ENCODE measurements at places on chromosomes 1 and 21.
A peak's percentile ranks its signal among the peaks of the same experiment; 100 is the strongest.

DNA sequence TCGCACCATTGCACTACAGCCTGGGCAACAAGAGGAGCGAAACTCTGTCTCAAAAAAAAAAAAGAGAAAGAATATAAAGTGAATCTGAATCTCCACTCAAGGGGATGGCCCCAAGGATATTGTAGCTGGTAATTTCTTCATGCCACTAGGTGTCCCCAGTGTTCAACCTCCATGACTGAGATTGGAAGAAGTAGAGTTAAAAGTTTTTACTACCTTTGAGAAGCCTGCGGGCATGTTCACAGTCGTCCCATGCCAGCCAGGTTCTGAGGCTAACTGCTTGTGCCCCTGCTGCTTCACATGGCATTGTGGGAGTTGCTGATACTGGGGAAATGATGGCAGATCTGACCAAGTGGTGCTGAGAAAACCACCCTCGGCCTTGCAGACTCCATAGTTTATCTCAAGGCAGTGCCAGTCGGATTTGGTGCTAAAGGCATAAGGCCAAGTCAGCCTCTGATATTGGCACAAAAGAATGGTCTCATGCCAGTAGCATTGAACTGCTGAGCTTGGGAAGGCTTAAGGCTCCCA, 10.8 kb upstream of the SHISA4 start:
- DNase-seq: no peak

- DNase-seq: no peak
Observed at GRCh38 chr1:49181033-49181432, 404.3 kb upstream of the BEND5 start.

- no peak for DNase-seq
Observed at GRCh38 chr1:6602669-6603237, at the start of gene KLHL21. KLHL21 (minus strand) TSS chr1:6602869; CDS start chr1:6602817, 52 bp downstream.

- peak; percentile 42 for DNase-seq
Observed at GRCh38 chr1:119080586-119080985, 59.9 kb downstream of the WARS2 start.

- DNase-seq: no peak
Observed at GRCh38 chr1:110672001-110672752, 2.6 kb downstream of the KCNA3 start.

DNA sequence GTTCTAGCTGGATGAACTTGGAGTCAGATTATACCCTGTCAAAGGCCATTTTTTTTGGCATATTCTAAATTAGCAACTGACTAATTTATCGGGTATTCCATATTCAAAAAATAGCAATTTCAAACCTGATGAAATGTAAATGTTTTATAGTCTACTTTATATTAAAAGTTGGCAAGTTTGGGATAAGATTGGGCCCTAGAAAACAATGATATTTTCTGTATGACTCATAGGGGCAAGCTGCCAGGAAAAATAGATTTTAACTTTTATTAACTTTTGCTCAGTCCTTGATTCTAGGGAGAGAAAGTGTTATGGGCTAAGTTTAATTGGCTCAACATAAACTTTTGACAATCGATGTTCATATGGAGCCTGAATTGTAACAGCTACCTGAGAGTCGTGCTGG, 576.9 kb upstream of the B3GALT2 start:
- DNase-seq: no peak

GRCh38 chr21:22192766-22193165, 1194.6 kb downstream of the NCAM2 start:
- DNase-seq: no peak

DNA sequence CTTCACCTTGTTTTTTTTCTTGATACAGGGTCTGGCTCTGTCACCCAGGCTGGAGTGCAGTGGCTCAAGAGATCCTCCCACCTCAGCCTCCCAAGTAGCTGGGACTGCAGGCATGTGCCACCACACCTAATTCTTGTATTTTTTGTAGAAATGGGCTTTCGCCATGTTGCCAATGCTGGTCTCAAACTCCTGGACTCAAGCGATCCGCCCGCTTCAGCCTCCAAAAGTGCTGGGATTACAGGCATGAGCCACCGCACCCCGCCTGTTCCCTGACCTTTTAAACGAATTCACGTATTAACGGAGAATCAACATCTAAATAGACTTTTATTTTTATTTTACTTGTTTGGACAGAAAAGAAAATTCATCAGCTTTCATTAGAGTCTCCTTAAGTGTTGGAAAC, 104.8 kb downstream of the PGBD5 start:
- DNase-seq: no peak

DNA sequence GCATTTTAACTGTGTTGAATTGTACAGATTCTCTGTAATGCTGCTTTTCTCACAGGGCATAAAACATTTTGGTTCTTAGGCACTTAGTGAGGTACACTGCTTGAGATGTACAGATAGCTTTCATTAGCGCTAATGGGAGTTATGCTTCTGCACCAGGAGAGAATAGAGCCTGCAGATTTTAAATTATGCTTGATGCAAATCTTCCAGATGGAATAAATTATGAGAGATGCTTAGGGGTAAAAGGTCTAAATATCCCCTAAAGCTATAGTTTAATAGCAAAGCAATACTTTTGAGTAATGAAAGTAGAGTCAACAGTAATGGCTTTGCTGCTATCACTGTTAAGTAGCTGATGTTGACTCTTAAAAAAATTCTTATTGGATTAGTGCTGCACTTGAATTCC, 248.9 kb downstream of the S1PR1 start:
- DNase-seq: no peak

DNA sequence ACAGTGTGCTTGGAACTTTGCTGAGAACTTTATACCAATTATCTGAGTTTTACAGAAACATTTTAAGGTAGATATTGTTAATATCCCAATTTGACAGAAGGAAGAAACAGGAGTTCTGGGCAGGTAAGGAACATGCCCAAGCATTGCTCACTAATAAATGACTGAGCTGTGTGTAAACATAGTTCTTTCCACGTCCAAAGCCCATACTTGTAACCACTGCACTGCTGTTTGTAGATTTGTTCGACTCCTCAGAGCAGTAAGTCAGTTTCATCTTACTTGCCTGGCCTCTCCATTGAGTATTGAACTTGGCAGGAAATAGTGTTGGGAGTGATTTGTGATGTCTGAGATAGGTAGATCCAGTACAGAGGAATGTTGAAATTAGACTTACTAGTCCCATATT, 335.1 kb downstream of the KIF26B start:
- no peak for DNase-seq

DNA sequence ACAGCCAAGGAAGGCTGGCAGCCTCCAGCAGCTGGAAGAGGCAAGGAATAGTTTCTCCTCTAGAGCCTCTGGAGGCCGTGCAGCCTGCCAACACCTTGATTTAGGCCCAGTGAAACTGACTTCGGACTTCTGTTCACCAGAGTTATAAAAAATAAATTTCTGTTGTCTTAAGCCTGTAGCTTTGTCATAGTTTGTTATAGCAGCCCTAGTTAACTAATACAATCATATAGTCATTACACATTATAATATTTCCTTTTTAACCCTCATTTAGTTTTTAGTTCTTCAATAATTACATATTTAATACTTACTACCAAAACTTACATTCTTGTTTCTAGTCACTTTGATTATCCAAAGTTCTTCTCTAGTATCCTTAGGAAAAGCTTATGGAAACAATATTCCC, 20.3 kb downstream of the NOS1AP start:
- no peak for DNase-seq

DNA sequence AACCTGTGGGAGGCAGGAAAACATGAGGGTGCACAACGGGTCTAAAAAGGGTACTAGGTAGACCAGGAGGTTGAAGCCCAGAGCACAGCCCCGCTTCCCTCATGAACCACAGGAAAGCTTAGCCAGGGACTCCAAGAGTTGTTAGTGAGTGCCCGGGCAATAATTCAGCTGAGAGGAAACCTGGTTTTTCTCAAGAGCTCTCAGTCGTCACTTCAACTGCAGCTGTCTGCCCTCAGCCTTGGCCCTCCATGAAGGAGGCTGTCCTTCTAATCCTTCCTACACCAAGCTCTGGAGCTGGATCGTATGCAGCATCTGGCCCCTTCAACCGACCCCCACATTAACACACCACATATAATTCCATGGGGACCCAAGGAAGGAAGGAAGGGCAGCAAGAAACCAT, 77.0 kb upstream of the BACE2 start:
- DNase-seq: no peak

DNA sequence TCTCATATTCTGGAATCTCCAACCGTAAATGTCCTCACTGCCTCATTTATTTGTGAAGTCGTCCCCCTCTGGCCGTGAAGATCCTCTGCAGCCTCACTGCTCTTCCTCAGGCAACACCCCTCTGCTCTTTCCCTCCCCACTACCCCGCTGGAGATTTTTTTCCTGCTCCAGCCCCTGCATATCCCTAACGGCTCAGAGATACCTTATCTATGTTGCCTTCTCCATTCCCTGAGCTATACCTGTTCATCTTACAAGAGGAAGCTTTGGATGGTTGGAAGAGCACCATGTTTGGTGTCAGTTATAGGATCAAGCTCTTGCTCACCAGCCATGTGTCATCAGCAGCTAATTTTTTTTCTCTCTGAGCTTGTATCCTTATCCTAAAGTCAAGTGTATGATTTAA, 26.4 kb downstream of the LRRC8B start:
- DNase-seq: no peak

DNA sequence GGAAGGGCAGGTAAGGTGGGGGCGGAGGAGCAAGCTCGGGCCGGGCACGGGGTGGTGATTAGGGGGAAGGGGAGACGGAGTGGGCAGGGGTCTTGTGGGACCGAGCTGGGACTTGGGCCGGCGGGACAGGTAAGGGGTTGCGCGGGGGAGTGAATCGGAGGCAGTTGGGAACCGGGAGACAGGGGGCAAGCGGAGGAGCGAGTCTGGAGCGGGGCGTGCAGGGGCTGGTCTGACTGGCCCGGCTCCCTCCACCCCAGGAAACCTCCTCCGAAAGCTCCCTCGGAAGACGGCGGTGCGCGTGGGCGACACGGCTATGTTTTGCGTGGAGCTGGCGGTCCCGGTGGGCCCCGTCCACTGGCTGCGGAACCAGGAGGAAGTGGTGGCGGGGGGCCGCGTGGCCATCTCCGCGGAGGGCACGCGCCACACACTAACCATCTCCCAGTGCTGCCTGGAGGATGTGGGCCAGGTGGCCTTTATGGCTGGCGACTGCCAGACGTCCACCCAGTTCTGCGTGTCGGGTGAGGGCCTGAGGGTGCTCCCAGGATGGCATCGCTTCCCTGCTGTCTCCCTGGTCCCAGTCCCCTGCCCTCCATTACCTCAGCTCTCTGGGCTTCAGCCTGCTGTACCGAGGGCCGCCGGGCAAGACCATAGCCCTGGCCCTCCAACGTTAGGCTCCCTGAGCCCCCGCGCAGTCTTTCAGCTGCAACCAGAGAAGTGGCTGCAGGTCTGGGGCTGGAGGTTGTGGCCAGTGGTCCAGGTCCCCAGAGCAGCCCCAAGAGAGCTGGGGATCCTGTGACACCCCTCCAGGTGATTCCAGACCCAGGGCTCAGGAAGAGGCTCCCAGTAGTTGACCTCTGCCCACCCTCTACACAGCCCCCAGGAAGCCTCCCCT, 6.3 kb downstream of the OBSCN start:
- peak; percentile 2 for DNase-seq

DNA sequence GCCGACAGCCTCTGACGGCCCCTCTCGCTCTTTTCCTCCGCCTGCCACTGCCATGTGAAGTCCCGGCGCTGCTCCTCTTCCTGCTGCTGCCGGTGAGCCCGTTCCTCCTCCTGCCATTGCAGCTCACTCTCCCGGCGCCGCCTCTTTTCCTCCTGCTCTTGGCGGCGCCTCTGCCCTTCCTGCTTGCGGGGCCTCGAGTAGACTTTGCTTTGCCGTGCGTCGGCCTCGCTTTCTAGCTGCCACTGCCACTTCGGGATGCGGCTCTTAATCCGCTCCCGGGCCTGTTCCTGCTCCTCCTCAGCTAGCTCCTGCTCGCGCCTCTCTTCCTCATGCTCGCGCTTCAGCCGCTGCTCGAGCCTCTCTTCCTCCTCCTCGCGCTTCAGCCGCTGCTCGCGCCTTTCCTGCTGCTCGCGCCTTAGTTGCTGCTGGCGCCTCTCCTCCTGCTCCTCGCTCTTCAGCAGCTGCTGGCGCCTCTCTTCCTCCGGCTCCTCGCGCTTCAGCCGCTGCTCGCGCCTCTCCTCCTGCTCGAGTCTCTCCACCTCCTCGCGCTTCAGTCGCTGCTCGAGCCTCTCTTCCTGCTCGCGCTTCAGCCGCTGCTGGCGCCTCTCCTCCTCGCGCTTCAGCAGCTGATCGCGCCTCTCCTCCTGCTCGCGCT, 4.3 kb downstream of the TCHH start:
- no peak for DNase-seq

- no peak for DNase-seq
Observed at GRCh38 chr1:1421907-1422464, 910 bp upstream of the ANKRD65 start.

DNA sequence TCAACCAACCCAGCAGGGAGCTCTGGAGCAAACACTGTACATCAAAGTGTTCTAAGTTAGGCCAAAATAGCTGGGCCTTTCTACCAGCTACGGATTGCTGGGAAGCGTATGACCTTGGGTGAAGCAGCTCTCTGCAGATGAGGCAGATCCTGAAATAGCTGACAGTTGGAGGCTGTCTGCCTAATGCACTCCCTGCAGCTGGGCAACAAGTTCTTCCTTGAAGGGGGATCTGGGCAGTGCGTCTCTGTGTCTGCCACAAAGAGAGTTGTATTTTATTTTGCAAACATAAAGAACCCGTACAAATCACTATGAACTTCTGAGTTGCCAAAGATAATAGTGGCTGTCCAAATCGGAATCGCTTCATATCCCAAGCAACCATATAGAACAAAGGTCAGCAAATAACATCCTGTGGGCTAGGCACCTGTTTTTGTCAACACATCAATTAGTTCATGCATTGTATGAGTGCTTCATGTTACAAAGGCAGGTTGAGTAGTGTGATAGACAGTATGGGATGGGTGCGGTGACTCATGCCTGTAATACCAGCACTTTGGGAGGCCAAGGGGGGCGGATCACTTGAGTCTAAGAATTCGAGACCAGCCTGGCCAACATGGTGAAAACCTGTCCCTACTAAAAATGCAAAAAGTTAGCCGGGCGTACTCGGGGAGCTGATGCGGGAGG, 29.1 kb upstream of the KLF17 start:
- no peak for DNase-seq

DNA sequence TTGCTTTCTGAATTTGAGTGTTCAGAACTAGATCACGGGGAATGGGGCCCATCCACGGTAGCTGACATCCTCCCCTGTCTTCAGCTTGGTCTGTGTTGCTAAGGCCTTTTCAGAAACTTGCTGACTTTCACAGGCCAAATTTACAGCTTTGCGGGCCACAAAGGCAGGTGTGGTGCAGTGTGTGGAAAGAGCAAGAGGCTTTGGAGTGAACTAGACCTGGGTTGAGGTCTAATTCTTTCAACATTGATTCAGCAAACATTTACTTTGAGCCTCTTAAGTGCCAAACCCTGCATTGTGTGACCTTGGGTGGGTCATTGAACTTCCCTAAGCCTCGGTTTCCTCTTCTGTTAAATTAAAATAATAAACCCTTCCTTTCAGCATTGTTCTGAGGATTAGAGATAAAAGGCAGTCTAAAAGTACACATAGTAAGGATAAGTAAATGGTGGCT, 24.3 kb downstream of the STPG1 start:
- no peak for DNase-seq

- DNase-seq: no peak
Observed at GRCh38 chr1:147717051-147717705, 43.2 kb downstream of the GJA5 start.

GRCh38 chr1:10437052-10437451, 6.8 kb downstream of the CENPS start:
- DNase-seq: no peak

- no peak for DNase-seq
Observed at GRCh38 chr21:27126140-27126539, 159.3 kb upstream of the ADAMTS5 start.

Measured in iPS DF 19.7 (cell line).